Smooth muscle cell of the pulmonary artery (primary cell): ENCODE measurements at places on chromosomes 4 and X. TPM values are rescaled to one million over a fixed set of nuclear protein-coding genes. Genes with fewer than 3 reads are reported as not detected.

Gene SOD3
- total RNA-seq, result 61.3 and 143 TPM in 2 replicates

Gene PNMA5
- total RNA-seq, result not detected in 2 replicates

Gene FGB
- not detected in 2 replicates for total RNA-seq

Gene CRMP1
- under 0.01 TPM in 1 of 2 replicates, not detected in the other for total RNA-seq

Gene FGG
- not detected in 2 replicates for total RNA-seq

Gene ZNF185
- total RNA-seq, result 4.8 and 10.7 TPM in 2 replicates

Gene NHS
- 4.4 and 5.1 TPM in 2 replicates for total RNA-seq

Gene CTAG1A
- not detected in 2 replicates for total RNA-seq

Gene CCDC120
- 0.98 and 1.3 TPM in 2 replicates for total RNA-seq

Gene NLGN4X
- total RNA-seq, result 0.13 and 0.46 TPM in 2 replicates

Gene UGT2A3
- total RNA-seq, result not detected in 2 replicates

Gene PDS5A
- 59.3 and 60.7 TPM in 2 replicates for total RNA-seq

Gene SLC9B1
- total RNA-seq, result 0.76 and 2.0 TPM in 2 replicates

Gene AADAT
- 2.5 and 2.8 TPM in 2 replicates for total RNA-seq

Gene HS3ST1
- total RNA-seq, result 0.65 and 0.86 TPM in 2 replicates

Gene GPR119
- total RNA-seq, result not detected in 2 replicates

Gene PPM1K
- 18.9 and 19.2 TPM in 2 replicates for total RNA-seq

Gene NPY2R
- total RNA-seq, result 0.76 and 27.4 TPM in 2 replicates

Gene HERC6
- 8.1 and 8.7 TPM in 2 replicates for total RNA-seq

Gene IL21
- total RNA-seq, result not detected in 2 replicates

Gene MAOB
- 1.7 and 4.2 TPM in 2 replicates for total RNA-seq

Gene HPGDS
- total RNA-seq, result not detected in 2 replicates

Gene FAM149A
- total RNA-seq, result 3.1 and 3.6 TPM in 2 replicates

Gene CNGA1
- 0.46 and 4.5 TPM in 2 replicates for total RNA-seq

Gene CD38
- 0.07 TPM in 1 of 2 replicates, not detected in the other for total RNA-seq

Gene MAGEA10
- total RNA-seq, result not detected in 2 replicates

Gene CXorf49
- not detected in 2 replicates for total RNA-seq

Gene RIBC1
- total RNA-seq, result 0.50 and 0.78 TPM in 2 replicates

Gene USP26
- total RNA-seq, result not detected in 2 replicates

Gene PLAC1
- total RNA-seq, result not detected in 2 replicates

Gene PCDH7
- total RNA-seq, result 61.1 and 257 TPM in 2 replicates

Gene UGT2A1
- not detected in 2 replicates for total RNA-seq

Gene RHOH
- total RNA-seq, result not detected in 2 replicates

Gene CITED1
- total RNA-seq, result not detected in 2 replicates

Gene CCKAR
- 0.07 TPM in 1 of 2 replicates, not detected in the other for total RNA-seq

Gene FATE1
- total RNA-seq, result not detected in 2 replicates

Gene TXK
- 0.23 and 0.26 TPM in 2 replicates for total RNA-seq

Gene PCDH18
- total RNA-seq, result 29.1 and 119 TPM in 2 replicates

Gene CLOCK
- 25.3 and 25.5 TPM in 2 replicates for total RNA-seq
